Stimulated activated CD4-positive, alpha-beta T cell treated with anti-CD3 and anti-CD28 coated beads, Interleukin-15, amount 100 ng/mL, for 48 hours (primary cell): ENCODE measurements at places on chromosomes 16 and 17.
A peak's percentile ranks its signal among the peaks of the same experiment; 100 is the strongest.

- DNase-seq, result no peak
These were observed 77.5 kb upstream of the DYNLRB2 start for GRCh38 chr16:80463326-80463725.

- no peak for DNase-seq
These were observed 17.6 kb upstream of the SLC38A8 start for GRCh38 chr16:84059946-84060901.

DNA sequence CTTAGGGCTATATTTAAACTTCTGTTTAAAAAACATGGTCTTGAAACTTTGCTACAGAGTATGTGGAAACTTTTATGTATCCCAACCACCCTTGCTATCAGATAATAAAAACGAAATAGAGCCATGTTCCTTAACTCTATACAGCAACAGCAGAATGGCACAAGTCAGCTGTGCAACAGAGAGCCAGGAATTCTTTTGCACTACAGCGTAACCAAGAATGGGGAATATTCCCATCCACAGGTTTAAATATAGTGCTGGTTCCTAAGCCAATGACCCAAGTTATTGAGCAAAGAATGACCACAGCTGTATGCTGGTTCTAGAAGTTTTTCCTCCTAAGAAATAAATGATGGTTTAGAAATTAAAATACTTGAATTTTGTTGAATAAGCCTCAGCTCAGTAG lies 33.1 kb downstream of the SETD6 start:
- DNase-seq, result no peak

DNA sequence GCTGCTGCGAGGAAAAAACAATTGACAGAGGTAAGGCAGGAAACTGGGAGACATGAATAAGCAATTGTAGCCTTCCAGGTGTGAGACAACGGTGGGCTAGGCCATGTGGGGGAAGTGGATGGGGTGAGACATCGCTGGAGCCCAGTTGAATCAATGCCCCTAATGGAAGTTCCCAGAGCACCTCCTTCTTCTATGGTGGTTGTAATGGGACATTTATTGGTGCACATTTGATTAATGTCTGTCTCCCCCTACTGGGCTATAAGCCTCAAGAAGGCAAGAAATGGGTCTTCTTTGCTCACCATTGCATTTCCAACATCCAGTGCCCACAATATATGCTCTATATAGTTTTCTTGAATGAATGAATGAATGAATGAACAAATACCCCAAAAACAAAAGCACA lies 22.7 kb upstream of the CD300E start:
- no peak for DNase-seq

DNA sequence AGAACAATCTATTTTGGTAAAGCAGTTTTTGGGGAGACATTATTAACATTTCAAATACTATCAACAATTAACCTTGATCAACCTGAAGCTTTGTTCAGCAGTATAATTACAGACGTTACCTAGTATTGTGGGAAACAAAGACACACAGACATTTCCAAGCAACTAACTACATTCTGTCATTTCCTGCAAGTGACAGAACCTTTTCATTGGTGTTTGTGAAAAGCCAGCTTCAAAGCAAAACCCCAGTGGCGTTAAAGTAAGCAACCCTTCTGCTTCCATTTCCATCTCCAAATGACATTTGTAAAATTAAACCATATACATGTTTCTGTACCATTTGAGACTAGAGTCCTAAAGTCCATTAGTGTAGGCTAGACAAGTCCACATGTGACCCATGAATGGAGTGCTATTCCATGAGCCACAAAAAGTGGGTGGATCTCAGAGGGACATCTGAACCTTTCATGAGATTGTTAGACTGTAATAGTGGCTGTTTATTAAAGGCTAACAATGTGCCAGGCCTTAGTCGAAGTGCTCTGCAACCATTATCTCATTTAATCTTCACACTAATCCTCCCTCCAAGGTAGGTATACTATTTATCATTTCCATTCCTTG lies 101.2 kb downstream of the SSH2 start:
- no peak for DNase-seq

DNA sequence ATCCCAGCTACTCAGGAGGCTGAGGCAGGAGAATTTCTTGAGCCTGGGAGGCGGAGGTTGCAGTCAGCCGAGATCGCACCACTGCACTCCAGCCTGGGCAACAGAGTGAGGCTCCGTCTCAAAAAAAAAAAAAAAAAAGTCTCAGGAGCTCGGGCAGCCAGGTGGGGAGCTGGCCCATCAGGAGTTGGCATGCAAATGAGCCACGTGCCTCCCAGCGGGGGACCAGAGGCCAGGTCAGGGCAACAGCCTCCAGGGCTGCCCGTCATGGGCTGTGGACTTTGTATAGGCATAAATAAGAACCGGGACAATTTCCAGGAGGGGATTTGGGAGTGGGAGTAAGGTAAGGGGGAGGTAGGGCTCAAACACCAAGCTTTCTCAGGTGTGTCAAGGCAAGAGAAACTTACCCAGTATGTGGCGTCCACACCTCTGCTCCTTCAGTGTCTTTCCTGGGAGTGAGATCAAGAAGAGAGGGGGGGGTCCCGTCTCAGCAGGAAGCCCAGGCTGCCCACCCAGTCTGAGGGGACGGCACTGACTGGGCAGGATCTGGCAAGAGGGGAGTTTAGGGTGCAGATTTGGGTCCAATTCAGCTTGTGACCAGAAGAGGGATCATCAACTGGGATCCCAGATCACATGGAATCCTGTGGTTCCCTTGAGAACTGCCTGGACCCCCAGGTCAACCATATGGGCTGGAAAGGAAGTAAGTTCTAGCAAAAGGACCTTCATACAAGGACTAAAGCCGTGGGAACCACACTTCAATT lies 22.3 kb upstream of the G6PC1 start:
- DNase-seq, result no peak

DNA sequence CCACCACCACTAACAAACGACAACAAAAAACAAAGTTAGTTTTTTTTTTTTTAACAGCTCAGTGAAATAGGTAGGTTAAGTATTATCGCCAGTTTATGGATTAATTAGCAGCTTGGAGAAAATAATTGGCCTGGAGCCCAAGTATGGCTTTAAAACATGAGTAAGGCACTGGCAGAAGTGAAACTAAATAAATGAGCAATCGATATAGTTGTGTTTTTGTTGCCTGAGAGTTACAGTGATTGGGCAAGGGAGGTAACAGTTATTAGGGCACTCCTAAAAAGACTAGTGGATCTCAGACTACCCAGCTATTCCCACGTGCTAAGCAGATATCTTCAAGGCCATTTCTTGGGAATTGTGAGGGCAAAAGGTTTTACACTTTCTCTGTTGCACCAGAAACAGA lies 2.4 kb downstream of the MLKL start:
- no peak for DNase-seq

GRCh38 chr16:50386774-50387173 lies 18.0 kb upstream of the BRD7 start:
- no peak for DNase-seq

- DNase-seq, result no peak
These were observed 3.6 kb downstream of the FOXN1 start for GRCh38 chr17:28509789-28510188.

DNA sequence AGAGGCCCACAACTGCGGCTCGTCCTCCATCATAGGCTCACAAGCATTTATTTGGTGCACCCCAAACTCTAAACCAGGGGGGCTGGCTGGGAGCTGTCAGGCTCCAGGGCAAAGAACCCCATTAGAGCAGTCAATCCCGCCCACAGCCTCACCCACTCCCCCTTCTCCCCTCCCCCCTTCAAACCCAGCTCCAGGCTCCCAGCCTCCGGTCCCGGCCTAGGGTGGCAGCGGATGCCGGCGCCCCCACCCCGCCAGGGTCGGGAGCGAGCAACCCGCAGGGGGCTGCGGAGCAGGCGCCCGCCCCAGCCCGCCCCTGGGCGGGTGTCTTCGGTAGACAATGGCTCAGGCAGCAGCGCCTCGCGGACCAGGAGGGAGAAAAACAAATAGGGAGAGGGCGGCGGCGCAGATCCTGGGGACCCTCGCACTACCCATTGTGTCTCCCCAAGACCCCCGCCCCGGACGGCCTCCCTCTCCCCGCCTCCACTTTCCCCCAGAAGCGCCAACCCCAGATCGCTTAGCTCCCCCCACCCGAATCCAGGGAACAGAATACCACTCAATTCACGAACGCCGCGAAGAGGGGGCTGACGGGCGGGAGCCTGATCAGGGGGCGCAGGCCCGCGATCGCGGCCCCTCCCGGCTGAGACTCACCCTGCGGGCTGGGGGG lies 572 bp downstream of the FAM171A2 start:
- DNase-seq, result no peak

GRCh38 chr16:19766988-19767387 lies 48.9 kb downstream of the IQCK start:
- no peak for DNase-seq

- no peak for DNase-seq
These were observed 95.9 kb upstream of the ZFHX3 start for GRCh38 chr16:73143576-73144422.

GRCh38 chr16:76287466-76287865 lies 10.3 kb downstream of the CNTNAP4 start:
- no peak for DNase-seq

- no peak for DNase-seq
These were observed 16.1 kb downstream of the HIC1 start for GRCh38 chr17:2071024-2071385.

GRCh38 chr17:62825182-62825581 lies 17.1 kb upstream of the MARCHF10 start:
- no peak for DNase-seq

DNA sequence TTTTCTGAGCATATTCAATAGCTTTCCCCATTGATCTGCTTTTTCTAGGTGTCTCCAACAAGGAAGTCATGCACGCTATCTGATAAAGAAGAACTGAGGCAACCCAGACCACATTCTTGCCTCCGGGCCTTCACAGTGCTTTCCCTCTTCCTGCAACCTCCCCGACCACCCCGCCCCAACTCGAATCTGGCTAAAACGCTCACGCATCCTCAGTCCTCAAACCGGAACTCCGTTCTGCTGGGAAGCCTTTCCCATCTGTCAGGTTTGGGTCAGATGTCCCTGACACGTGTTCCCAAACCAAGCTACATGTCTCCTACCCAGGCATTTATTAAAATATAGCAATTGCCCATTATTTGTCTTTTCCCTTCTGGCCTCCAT lies 112.7 kb downstream of the VPS53 start:
- no peak for DNase-seq

DNA sequence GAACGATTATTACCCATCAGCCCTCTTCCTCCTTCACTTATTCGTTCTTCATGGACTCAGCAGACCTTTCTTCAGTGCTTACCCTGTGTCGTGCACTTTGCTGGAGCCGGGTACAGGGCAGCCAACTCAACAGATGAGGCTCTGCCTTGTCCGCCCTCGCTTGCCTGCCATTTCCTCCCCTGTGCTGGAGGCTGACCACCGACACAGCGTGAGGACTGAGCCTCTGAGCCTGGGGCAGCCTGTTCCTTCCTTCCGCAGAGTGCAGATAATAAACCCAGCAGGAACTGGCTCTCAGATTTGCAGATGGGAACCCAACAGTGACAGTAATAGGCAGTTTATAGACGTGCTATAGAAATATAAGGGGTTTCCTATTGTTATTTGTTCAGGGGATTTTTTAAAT lies 7.0 kb upstream of the SLC39A11 start:
- DNase-seq, result no peak

DNA sequence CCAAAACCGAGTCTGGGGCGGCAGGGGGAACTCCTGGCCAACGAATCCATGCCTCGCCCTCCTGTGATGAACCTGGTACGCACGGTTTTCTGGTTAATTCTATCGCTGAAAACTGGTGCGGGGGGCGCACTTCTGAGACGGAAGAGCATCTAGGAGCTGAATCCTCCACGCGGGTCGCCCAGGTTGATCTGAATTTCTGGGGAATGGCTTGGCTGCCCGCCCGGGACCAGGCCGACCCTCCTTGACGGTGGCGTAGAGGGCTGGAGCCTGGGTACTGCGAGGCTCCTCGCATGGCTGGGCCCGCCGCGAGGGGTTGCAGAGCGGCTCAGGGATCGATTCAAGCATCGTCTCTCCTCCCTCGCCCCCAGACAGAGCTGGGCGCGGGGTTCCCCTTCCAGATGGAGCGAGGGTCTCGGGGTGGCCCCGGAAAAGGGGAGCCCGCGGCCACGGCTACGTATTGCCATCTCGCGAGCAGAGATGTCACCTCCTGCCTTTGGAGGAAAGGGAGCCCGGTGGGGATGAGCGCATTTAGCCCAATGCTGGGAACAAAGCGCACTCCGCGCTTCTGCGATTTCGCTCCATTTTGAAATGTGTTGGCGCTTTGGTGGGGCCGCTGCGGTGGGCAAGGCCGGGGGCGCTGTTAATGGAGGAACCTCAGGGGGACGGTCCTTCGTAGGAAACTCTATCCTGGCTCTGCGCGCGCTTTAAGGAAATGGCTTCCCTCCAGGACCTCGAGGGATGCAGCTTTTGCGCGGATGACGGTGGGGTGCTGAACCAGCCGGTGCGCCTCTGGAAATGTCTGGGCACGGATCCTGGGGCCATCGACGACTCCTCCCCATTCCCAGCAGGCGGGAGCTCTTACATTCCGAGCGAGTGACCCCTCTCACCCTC lies 2.7 kb downstream of the MAPT start:
- no peak for DNase-seq

- peak; percentile 59 for DNase-seq
These were observed at the start of gene KLHL36 for GRCh38 chr16:84647828-84648594. Gene KLHL36 (plus strand): TSS chr16:84648511. CDS start chr16:84650868, 2,357 bp downstream.

DNA sequence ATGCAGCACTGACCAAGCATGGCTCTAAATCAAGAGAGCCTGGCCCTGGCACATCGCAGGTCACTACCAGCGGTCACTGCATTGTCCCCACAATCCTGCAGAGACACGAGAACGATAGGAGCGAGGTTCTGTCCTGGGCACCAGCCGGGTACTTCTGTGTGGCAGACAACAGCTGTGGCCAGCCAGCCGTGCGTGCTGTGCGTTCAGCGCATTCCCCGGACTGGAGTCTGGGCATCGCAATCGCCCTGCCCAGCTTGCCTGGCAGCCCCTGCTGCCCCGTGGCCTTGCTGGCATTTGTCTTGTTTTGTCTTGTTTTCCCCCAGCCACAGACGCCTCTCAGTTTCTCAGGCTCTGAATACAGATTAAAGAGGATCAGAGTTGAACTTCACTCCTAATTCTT lies 33.9 kb downstream of the COTL1 start:
- DNase-seq, result no peak
